ENCODE measurements at places on chromosomes 2 and 18.
A peak's percentile ranks its signal among the peaks of the same experiment; 100 is the strongest.

GRCh38 chr2:12881952-12882351, 165.2 kb downstream of the TRIB2 start:
- no peak for DNase-seq

- no peak for DNase-seq
These were observed 30.9 kb downstream of the HAUS1 start for GRCh38 chr18:46134920-46135675.

DNA sequence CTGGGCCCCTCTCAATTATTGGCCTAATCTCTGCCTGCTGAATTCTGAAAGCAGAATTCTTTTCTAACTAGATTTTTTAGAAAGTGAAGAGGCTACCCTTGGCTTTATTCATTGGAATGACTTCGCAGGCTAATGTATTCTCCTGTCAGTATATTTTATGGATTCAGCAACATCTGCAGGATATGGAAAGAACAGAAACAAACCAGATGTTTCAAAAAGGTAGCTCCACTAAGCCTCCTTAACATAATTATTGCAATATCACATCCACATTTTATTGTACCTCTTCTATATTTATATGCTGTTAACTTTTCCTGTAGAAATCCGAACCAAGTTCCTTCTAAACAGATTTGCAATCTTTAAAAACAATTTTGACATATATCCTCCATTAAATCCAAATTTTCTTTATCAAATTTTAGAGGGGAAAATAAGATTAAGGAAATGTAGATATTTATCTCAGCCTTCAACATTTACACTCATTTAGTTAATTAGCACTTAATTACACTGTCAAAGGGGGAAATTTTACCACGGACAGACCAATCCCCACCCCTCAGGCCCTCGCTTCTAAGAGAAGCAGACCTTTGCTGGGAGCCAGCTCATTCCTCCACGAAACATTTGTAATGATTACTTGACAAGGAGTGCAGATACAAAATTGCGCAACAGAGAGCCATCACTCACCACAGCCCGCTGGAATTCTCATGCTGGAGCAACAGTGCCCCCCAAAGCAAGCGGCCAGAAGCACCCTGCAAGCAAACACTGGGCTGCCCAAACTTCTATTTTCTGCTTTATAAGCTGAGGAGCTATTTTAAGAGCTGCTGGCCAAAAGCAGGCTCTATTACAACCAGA, 253.4 kb downstream of the ETAA1 start:
- DNase-seq, result peak; percentile 67

DNA sequence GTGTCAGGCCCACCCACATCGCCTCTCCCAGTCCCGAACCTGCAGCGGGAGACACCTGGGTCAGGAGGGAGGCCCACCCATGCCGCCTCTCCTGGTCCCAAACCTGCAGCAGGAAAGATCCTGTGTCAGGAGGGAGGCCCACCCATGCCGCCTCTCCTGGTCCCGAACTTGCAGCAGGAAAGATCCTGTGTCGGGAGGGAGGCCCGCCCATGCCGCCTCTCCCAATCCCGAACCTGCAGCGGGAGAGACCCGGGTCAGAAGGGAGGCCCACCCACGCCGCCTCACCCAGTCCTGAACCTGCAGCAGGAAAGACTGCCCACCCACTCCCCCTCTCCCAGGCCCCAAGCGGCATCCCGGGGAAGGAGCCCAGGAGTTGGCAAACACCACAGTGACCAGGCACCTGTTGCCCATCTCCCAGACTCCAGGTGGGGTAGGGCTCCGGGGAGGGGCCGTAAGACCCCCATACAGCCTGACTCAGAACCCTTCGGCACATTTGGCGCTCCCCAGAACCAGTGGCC, 7.8 kb downstream of the SLC66A2 start:
- no peak for DNase-seq

DNA sequence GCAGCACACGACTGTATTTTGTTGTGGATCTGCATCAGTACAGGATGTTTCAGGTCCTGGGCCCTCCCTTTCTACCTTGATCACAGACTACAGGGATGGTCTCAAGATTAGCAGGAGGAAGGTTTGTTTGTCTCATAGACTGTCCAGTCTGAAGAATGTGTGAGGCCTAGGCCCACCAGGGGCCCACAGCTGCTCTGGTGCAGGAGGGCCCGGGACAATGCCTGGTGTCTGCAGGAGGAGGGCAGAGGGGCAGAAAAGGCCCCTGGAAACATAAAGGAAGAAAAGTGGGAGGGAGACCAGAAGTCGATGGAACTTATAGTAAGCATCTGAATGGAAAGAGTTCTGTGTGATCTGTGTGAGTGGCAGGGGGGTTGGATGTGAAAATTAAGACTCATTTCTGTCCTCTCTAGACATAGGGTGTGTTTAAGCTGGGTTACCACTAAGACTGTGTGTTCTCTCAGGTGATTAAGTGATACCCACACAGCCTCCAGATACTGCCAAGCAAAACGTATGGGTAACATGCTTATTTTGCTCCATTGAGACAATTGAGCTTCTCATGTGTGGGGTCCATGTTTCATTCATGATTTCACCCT, 33.4 kb upstream of the LPIN2 start:
- no peak for DNase-seq

DNA sequence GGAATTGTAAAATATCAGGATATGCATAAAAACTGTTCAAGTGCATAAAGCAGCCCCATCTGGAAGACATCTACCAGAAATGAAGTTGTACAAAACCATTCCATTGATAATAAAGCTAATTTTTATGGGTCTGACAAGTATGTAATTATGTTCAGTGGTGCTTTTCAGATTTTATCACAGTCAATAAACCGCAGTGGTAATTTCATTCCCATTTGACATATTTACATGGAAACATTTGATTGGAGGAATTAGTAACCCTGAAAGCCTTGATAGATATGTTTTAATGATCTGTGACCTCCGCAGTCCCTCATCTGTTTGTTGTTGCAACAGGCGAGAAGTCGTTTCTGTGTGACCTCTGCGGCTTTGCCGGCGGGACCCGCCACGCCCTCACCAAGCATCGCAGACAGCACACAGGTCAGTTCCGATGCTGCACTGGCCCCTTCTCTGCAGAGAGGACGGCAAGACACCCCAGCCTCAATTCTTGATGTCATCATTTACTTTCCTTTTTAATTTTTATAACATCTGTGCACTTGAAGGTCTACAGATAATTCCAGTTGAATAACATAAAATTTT, 283.1 kb downstream of the ZNF407 start:
- no peak for DNase-seq

DNA sequence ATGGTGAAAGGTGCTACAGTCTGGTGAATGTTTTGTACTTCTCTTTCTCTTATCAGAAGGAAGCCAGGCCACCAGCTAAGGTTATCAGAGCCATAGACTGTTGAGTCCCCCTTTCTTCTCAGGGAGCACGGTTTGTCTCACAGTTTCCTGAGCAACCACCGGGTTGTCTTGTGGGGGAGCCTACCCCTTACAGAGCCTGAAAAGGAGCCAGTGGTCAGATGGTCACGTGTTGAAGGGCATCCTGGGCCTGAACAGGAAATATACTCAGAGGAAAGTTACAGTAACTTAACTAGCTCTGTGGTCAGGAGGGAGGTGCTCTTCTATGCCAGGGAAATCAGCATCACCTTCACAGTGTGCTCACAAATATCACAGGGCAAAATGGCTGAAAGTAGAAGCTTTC, 11.6 kb downstream of the CD28 start:
- DNase-seq, result peak; percentile 5

DNA sequence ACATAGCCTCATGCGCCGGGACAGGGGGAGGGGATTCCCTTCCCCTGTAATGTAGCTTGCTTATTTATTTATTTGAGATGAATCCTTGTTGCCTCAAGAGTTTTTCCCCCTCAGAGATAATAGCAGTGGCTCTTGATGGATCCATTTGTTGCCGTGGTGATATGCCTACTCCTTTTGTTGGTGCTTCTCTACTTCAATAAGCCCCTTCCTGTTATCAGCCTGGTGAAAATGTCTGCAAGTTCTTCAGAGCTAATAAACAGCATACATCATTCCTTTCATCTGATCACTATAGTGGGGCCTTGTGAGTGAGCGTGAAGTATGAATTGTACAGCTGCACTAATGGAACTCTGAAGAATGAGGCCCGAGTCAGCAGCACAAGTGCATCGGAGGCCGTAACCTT, 19.4 kb downstream of the FZD5 start:
- DNase-seq, result no peak

- no peak for DNase-seq
These were observed 96.4 kb upstream of the MSTN start for GRCh38 chr2:190158798-190159434.

- no peak for DNase-seq
These were observed 6.2 kb downstream of the ESPNL start for GRCh38 chr2:238106339-238106697.

GRCh38 chr18:10239991-10240634, 214.3 kb upstream of the APCDD1 start:
- no peak for DNase-seq

- DNase-seq, result no peak
These were observed 6.9 kb downstream of the YES1 start for GRCh38 chr18:805008-805754.

- DNase-seq, result no peak
These were observed at the start of gene CDCA7 for GRCh38 chr2:173354582-173355131. Gene CDCA7 (plus strand): TSS chr2:173354872. CDS start chr2:173354964, 92 bp downstream.

GRCh38 chr2:158598862-158599517, 142.2 kb downstream of the PKP4 start:
- no peak for DNase-seq

DNA sequence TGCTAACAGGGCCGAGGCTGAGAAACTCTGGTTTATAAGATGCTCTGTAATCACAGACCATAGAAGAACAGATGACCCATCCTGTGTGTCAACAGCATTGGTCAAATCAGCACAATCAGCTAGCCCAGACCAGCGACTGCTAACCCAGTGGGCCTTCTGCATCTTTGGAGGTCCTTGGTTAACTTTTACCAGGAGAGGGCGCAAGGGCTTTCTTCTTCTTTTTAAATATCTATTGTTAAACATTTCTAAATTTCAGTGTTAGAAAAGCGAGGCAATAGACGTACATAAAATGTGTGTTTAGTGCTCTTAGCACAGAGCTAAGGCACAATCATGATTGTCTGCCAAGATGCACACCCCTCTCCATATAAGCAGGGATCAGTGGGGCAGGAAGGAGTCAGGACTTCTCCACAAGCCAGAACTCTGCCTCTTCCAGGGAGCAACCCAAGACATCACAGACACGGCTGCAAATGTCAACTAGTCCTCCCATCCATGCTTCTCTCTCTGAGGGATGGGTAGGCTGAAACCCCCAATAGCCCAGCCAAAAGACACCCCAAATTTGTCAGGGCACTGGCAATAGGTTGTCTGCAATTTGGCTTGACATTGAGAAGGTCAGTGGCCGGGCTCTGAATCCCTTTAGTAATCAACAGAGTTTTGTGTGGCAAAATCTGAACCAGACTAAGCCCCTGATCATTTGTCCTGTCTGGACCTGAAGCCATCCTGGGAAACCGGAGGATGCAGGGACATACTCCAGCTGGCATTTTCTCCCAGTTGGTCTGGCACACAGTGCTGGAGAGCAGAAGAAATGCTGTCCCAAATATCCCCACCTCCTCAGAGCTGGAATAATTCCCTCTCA, 188.2 kb downstream of the BCL2 start:
- DNase-seq, result peak; percentile 55

DNA sequence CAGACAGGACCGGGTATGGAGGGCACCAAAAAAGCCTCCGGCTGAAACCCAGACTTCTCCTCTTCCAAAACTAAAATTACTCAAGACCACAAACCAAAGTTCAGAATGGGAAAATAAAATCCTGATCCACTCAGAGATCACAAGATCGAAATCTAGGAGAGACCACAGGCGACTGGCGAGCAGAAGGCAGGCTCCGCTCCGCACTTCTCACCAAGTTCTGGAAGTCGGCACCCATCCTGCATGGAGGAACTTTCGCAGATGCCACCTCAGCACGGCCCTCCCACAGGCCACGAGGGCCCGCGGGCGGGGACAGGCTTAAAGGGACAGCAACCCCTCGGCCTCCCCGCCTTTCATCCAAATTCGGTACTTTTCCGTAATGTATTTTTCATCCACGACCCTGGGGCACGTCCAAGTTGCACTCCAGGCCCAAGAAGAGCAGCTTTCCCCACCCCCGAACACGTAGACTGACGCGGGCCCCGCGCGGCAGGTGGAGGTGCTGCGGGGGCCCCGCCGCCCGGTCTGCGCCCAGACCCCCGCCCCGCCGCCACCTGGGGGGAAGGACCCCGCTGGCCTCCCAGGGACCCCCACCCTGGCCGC, 43.7 kb downstream of the HDLBP start:
- DNase-seq, result peak; percentile 75
